ENCODE measurements at places on chromosomes 1 and 21.
A peak's percentile ranks its signal among the peaks of the same experiment; 100 is the strongest.

GRCh38 chr21:44800971-44801467 lies 601 bp downstream of the UBE2G2 start:
- DNase-seq: no peak

DNA sequence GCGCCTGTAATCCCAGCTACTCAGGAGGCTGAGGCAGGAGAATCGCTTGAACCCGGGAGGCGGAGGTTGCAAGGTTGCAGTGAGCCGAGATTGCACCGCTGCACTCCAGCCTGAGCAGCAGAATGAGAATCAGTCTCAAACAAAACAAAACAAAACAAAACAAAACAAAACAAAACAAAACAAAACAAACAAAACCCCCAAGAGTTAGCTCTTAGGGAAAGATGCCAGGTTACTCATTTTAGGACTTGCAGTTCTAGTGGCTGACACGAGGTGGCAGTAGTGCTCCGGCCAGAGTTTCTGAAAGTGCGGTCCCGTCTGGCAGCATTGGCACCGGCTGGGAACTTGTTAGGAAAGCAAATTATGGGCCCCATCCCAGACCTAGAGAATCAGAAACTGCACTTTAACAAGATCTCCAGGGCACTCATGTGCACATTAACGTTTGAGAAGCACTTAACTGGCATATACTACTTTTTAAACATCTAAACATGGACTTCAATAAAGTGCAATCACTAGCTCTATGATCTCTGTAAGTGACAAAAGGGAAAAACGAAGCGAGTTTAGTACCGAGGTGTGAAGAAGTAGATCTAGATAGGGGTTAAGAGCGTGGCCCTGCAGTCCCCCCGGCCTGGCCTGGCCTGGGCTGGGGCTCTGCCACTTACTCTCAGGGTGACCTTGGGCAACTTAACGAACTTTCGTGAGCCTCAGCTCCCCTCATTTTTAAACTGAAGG lies 41.9 kb upstream of the TNFRSF1B start:
- peak; percentile 63 for DNase-seq

- DNase-seq: peak; percentile 70
Observed at GRCh38 chr1:235075048-235075776, 53.4 kb downstream of the TOMM20 start.

GRCh38 chr1:18902523-18903290 lies at the start of gene ALDH4A1:
ALDH4A1 (minus strand) TSS chr1:18902555; CDS start chr1:18902523, 32 bp downstream.
- DNase-seq: peak; percentile 84

DNA sequence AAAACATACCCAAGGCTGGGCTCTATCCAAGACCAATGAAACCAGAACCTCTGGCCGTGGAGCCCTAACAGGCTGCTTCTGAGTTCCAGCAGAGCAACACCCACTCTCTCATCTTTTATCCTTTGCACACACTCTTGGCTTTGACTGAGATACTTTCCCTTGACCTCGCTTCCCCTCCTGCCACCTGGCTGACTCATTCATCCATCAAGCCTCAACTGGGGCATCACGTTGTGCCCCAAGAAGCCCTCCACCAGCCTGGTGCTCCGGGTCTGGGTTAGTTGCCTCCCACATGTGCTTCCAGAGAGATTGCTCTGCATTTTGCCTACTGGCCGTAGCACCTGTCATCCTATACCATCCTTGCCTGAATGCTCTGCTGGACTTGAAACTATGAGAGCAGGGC lies 34.5 kb upstream of the SERBP1 start:
- no peak for DNase-seq

DNA sequence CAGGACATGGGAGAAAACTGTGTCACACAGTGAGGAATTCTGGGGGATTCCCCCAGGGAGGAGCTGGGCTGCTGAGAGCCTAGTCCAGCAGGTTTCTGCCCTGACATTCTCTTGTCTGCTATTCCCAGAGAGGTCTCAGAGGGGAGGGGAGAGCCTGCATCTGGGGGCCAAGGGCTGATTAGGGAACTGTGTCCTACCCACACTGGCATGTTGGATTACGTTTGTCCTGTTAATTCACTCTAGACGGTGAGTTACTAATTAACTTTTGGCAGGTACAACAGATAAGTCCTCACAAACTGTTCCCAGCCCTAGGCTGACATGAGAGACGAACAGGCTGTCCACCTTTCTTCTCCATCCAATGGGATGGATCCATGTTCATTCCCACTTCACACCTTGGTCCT lies 2.6 kb upstream of the SH3BGRL3 start:
- DNase-seq: no peak

DNA sequence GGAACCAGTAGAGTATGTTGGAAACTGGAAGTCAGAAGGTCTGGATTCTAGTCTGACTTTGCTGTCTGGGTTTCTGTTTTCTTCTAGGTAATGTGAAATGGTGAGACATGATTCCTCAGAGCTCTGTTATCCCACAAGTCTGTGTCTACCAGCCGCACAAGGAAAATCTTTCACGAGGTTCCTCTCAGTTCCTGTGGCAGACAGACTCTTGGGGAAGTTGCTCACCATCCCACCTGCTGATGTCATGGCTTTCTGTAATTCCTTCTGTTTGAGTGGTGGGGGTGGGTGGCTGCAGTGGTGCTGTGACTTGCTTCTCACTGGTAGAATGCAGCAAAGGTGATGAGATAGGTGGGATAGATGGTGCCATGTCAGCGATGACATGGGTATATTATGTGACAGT lies 17.1 kb upstream of the SCMH1 start:
- DNase-seq: no peak

GRCh38 chr1:62903522-62903921 lies 119.6 kb downstream of the ATG4C start:
- DNase-seq: no peak

DNA sequence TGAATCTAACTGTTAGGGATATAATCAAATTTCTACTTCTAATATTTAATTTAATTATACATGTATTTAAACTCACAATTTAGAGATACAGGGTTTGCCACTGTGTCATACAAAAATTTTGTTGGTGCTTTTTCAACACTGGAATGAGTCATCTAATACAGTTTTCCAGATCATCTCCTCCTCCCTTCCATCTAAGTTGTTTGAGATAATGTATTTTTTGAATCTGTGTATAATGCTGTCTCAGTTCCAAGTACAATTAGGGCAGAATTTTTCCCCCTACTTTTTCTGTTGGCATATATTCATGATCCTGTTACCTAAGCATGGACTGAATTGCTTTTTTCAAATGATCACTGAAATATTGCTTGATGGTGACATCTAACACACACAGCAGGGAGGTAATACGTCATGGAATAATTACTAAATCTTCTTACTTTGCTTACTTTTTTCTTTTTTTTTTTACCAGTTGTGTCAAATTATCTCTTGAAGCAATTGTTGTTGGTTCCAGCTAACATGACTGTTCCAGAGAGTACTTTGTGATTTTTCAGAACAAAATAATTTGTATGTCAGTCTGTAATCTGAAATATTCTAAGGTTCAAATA lies 146.0 kb downstream of the MAGI3 start:
- DNase-seq: no peak

- no peak for DNase-seq
Observed at GRCh38 chr1:36482724-36483388, at the start of gene CSF3R. CSF3R (minus strand) TSS chr1:36482913; CDS start chr1:36479496, 3,417 bp downstream.

DNA sequence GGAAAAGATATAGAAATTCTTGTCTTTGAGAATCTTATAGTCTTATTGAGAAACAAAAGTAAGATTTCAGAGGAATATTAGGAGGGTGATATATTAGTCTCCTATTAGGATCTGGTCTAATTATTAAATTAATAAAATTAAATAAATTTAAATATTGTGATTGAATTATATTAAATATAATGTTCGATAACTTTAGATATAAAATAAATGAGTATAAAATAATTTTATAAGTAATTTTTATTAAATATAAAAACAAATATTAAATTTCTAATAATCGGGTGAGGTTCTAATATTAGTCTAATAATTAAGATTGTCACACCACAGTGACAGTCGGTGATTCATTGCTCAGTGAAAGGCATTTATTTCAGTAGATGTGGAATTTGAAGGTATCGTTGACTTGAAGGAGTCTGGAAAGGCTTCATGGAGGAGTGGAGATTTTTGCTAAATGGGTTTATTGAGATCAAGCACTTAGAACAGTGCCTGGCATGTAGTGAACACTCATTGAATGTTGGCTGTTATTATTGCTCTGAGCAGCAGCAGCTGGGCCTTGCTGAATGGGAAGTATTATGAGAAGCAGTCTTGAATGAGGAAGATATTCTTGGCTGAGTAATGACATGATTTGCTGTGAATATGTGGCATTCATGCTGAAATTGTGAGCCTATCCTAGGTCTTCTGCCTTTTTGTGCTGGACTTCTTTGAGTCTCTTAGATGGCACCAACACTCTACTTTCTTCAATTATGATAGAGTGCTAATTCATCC lies 74.6 kb downstream of the USP25 start:
- no peak for DNase-seq

- no peak for DNase-seq
Observed at GRCh38 chr1:230681599-230681998, 32.3 kb downstream of the AGT start.

DNA sequence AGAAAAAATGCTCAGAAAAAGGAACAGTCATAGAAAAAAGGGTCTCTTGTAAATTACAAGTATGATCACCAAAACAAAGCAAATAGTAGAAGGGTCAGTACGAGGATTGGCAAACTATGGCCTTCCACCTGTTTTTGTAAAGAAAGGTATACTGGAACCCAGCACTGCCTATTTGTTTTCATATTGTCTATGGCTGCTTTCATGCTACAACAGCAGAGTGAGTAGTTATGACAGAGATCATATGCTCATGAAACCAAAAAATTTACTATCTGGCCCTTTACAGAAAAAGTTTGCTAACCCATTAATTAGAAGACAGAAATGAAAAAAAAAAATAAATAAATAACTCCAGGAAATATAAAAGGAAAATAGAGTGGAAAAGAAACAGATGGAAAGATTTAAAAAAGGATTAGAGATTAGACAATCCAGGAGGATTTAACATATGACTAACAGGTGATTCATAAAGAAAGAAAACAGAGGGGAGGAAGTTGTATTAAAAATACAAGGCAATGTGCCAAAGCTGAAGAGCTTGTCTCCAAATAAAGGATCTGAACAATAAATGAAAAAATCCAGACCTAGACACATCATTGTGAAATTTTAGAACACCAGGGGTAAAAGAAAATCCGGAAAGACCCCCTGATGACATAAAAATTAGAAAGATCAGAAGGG lies 108.5 kb upstream of the SERTAD4 start:
- DNase-seq: no peak

DNA sequence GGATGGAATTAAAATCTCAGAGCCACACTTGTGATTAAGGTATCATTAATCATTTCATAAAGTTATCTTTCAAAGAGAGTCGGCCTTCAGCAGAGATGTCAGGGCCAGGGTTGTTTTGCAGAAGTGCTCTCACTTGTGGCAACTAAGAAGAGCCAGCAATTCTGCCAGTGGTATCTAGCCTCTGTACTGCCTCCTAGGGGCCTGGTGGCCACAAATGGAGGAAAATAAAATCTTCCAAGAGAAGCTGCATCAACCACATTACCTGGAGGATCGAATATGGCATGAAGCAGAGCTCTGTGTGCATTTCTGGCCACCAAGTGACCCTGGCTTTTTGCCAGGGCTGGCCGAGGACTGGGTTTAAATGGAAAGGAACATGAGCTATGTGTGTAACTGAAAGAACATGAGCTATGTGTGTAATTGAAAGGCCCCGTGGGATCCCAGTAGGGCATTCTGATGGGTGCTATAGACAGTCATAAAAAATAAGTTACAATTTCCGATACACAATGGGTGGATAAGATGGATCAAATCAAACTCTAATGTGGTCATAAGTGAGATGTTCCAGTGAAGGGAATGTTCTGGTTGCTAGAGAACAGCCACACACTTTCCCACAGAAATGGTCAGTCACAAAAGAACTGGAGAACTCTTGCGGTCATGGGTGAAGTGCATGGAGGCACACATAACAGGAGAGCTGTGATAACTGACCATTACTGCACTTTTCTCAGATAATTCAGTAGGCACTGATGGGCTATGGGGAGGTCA lies 335.8 kb downstream of the CAMTA1 start:
- no peak for DNase-seq

DNA sequence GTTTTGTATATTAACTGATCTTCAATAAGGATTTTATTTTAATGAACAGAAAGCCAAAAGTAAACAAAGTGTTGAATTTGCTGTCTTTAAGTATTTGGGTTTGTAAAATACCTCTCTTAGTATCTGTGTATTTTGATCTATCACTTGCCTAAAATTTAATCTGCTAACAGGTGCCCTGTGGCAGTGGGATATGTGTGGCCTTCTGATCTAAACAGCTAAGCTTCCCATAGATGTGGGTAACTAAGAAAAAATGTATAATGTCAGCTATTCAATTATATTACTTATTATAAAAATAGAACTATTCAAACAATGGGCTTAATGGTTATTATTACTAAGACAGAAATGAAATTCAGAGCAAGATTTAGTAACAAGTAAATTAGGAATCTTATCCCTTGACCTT lies 15.2 kb downstream of the LRRC39 start:
- no peak for DNase-seq

All from activated T-helper 9 cell treated with anti-CD3 and anti-CD28 coated beads, Interleukin-2, amount 50 U/mL, for 16 hours (primary cell).